ENCODE measurements at places on chromosomes 6 and 20.

DNA sequence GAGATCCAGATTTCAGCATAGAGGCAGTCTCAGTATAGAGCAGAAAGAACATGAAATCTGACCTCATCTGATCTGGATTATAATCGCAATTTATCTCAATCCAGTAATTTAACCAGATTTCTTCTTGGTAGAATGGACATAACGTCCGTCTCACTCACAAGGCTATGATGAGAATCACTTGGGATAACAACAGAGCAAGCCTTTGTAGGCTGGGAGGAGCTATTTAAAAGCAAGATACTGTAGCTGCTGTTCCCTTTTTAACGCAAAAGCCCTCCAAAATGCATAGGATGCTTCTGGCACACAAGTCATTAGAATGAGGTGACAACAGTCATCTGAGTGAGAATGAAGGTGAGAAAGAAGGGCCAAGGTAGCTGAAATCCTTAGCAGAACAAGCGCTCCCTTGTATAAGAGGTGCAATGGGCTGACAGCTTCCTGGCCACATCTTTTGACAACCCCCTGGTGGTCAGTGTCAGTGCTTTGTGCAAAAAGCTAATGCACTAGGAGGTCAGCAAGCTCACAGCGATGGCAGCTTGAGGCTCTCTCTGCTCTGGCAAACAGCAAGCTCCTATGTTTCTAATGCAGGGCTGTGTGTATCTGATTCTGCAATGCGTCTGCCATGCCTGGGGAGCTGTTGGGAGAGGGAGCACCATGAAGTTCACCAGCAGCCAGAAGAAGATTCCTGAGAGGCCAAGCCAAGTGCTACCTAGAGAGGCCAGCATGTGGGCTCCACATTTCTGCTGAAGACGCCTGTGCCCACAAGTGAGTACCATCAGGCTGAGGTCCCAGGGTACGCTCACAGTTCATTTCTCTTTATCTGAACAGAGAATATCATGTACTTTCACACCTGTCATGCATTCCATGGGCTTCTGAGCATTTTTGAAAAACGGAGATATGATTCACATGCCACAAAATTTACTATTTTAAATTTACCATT is 16.2 kb downstream of the METTL24 start:
- no peak for DNase-seq

- DNase-seq: no peak
Measured at GRCh38 chr6:122578961-122579360, 31.2 kb upstream of the PKIB start.

DNA sequence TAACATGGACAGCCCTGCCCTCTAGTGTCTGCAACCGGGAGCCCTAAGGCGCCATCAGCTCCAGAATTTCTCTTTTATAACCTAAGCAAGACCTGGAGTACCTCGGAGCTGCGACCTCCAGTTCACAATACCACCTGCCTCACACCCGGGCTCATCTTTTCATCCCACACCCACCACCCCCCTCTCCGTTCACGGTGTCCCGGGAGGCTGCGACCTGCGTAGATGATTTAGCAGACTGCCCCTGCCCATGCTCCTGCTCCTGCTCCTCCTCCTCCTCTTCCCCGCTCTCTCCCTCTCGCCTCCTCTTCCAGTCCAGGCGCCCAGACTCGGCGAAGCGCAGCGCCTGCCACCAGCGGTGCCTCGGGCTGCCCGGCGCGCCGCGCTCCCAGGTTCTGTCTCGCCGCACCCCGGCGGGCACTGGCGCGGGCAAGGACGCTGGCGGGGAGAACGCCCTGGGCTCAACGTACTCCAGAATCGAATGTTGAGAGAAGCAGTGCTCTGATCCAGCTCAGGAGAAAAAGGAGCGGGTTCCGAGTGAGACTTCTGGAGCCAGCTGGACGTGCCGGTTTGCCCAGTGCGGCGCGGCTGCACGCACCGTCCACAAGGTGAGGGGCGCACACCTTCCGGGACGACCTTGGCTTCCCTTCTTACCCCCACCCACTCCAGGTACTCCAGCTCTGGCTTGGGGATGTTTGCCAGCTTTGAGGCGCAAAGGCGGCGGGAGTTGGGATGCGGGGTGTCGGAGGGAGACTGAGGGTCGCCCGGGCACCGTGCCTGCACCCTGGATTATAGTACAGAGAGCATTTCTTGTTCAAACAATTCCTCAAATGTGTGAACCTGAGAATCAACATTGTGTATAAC is at the start of gene HTR1E:
TSS of gene HTR1E (plus strand) at position 310 of the 861 bp plus-strand sequence. CDS start 77,807 bp downstream, outside the sequence.
- no peak for DNase-seq

DNA sequence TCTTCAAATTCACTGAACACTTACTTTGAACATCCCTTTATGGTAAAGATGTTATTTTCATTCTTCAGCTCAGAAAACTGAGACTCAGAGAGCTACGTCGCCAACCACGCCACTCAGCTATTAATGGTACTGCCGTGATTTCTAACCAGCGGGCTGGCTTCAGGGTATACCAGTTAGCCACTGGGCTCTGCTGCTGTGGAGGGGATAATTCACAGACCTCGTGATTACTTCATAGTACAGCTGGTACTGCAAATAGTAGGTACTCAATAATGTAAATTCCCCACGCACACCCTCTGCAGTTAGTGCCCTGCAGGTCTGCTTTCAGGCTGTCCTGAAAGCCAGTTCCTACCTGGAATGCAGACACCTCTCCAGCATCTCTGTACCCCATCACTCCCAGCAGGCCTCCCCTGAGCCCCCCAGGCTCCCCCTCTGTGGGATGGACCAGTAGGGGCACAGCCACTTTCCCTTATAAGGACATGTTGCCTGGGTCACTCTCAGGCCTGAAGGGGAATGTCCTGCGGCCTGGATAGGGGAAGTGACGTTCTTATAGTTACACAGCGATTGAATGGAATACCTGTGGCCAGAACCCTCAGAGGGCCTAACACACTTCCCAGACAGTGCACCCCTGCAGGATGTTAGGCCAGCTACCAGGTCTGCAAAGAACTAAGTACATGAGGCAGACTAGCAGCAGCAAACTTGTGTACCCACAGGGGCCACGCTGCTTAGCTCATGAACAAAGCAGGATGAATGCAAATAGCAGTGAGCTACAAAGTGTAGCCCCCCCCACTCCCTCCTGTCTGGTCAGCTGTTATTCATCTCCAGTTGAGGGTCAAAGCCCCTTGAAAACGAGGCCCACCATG is 1.3 kb upstream of the OCSTAMP start:
- no peak for DNase-seq

DNA sequence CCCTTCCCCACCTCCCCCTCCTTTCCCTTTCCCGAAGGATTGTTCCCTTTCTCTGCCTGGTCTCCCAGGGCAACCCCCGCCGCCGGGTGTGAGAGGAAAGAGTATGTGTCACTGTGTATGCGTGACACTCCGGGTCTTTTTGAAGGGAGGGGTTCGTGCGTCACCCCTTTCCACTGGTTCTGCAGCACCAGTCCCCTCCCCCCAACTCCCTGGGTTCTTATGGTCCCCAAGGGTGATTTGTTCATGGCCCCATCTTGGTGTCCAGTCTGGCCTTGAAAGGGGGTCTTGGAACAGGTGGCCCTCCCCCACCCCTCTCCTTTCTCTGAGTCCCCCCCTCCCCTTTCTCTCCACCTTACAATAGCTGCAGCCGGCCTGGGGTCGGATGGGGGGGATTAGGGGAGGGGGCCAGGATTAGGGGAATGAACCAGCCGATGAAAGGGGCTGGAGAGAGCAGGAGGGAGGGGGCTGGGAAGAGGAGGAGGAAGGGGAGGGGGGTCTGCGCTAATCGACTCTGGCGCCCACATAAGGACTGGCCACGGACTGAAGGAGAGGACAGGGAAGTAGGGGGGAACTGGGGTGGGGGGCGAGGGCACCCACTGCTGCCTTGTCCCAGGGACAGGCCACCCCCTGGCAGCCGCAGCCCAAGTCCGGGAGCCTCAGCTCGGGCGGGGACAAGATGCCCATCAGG is 1.3 kb upstream of the RING1 start:
- no peak for DNase-seq

GRCh38 chr6:32655203-32655710 is 11.2 kb downstream of the HLA-DQB1 start:
- no peak for DNase-seq

DNA sequence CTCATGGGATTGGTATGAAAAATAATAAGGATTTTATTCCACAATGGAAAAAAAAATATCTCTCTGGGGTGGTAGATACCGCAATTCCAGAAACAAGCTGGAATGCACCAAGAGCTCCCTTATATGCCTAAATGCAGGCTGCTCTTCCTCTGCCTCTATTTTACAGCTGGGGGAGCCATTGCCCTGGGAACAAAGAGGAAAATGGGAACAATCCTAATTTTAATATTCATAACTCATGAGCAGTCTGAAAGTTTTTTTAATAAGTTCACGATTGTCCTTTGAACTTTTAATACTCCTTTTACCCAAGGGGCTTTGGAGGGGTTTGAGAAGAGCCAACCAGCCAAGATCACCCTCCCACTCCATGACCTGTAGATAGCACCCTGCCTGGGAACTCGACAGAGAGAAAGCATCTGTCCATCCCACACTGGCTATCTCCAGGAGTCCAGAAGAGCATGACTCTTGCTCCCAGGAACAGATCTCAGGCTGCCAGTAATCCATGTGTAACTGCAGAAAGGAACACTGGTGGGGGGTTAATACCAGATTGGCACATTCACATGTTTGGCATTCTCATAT is 74.7 kb downstream of the CD83 start:
- no peak for DNase-seq

DNA sequence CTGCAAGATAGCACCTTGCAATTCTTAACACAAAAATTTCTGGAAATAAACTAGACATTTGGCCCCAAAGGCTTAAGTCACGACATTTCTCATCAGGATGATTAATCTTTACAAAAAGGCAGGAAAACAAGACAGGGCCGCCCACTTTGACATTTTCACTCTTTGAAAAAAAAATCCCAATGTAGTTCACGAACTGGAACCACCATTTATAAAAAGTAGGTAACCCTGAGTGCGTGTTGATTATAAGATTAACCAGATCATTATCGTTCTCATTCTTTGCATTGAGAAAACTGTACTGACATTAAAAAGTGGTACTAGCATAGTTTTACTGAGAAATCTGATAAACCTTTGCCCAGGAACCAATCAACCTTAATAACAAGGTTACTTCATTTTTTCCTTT is 108.8 kb downstream of the HUS1B start:
- no peak for DNase-seq

DNA sequence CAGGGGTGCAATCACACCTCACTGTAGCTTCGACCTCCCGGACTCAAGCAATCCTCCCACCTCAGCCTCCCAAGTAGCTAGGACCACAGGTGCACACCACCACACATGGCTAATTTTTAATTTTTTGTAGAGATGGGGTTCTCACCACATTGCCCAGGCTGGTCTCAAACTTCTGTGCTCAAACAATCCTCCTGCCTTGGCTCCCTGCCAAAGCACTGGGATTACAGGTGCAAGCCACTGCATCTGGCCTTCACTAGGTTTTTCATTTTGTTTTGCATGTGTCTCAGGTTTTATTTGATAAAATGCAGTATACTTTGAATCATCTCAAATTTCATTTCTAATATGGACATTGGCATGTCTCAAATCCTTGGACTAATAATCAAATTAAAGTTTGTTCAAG is 98.7 kb downstream of the SLC16A10 start:
- DNase-seq: no peak

DNA sequence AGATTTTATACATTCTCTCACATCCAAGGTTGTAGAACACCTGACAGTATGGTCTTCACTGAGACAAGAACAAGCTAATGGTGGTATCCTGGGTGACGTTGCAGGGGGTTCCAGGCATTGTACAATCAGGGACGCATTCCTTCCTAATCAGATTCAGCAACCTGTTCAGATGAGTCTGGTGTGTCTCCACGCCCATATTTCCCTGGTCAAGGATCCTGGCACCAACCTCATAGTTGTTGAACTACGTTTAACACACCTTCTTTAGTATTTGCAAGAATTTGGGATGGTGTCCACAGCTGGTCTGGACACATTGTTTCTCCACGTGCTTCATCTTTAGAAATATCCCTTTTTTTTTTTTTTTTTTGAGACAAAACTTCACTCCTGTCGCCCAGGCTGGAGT is 161.0 kb upstream of the CDYL start:
- DNase-seq: no peak

DNA sequence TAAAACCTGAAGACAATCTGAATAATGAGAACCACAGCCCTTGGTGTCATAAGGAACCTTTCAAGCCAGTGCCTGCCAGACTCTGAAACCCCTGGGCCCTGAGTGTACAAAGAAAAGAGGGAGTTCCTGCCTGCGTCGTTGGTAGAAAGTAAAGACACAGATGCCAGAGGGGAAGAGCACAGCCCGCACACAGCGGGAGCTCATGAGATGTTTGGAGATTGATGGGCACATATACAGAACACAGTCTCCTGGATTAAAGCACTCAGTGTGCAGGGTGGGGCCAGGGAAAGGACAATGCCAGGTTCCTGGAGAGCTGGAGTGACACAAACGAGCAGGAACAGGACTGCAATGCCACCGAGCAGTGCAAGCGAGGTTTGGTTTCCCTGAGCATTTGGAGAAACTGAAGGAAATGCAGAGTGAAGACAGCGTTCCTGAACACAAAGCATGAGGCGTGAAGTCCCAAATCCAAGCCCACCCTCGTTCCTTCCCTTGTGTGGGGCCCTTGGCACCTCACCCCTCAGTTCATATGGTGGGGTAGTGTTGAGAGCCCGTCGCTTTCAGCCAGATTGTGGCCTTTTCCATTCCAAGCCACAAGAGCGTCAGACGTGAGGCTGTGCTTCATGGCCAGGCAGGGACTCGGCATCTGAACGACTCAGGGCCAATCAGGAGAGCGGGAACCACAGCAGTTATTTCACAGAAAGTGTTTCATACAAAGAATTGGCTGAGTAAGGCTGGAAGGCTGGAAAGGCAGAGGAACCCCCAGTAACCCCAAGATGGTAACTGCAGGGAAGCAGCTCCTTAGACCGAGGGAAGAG is 41.0 kb upstream of the RPS6KA2 start:
- no peak for DNase-seq

- no peak for DNase-seq
Measured at GRCh38 chr20:20465252-20465651, 97.3 kb downstream of the INSM1 start.

- DNase-seq: no peak
Measured at GRCh38 chr6:75778757-75779156, 29.7 kb downstream of the MYO6 start.

GRCh38 chr20:56773749-56774148 is 144.6 kb downstream of the TFAP2C start:
- no peak for DNase-seq

DNA sequence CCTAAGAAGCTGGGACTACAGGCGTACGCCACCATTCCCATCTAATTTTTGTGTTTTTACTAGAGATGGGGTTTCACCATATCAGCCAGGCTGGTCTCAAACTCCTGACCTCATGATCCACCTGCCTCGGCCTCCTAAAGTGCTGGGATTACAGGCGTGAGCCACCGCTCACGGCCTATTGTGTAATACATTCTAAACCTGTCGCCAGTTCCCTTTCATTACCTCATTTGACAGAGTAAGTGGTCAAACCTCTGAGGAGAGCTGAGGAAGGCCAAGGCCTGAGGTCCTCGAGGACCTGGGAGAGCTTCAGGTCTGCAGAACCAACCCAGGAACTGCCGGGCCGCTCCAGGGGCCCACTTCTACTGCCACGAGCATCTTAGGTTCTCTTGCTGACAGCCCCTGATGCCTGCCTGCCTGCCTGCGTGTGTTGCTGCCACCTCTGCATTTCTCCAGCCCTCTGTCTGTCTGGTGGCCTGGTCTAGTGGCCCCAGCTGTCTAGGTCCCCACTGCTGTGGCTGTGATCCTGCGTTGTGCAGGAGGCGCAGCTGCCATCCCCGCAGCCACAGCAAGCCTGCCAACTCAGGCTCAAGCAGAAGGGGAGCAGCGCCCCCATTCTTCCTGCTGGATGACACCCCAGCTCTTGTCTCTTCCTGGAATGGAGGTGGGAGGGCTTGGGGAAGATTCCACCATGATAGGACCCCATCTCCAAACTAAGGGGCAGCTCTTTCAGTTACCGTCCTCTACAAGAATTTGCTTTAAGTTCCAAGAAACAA is 45.3 kb downstream of the PRR18 start:
- no peak for DNase-seq
